ENCODE measurements at places on chromosomes 12 and 14.
A peak's percentile ranks its signal among the peaks of the same experiment; 100 is the strongest.

GRCh38 chr12:65655074-65655493 is 169.2 kb upstream of the HMGA2 start:
- no peak for DNase-seq

DNA sequence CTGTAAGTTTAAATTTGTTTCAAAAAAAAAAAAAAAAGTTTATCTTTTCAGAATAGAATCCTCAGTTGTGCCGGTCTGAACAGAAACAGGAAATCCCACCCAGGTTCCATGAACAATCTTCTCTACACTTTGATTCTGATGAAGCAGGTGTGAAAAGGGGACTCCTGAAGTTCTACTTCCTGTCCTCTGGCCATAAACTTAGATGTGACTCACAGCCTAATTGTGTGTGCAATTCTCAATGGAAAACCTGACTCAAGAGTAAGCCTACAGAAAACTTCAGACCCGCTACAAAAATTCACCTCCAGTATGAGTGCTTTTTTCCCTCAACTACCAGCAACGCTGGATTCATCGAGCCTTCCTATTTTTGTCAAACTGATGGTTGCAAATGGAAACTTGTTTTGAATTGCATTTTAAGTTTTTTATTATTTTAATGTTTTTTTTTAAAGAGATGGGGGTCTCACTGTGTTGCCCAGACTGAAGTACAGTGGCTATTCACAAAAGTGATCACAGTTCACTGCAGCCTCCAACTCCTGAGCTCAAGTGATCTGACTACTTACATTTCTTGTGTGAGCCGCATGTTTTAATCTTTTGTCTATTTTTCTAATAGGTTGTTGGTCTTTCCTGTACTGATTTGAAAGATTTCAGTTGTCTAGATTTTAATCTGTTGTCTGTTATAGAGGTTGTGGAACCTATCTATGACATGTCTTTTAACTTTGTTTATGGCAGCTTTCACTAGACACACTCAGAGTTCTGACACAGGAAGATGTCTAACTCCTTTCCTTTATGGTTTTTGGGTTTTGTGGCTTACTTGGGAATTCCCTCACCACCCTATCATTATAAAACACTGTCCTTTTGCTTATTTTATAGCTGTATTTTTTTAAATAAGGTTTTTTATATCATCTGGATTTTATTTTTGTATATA is 37.6 kb downstream of the ATG14 start:
- DNase-seq: peak; percentile 11

DNA sequence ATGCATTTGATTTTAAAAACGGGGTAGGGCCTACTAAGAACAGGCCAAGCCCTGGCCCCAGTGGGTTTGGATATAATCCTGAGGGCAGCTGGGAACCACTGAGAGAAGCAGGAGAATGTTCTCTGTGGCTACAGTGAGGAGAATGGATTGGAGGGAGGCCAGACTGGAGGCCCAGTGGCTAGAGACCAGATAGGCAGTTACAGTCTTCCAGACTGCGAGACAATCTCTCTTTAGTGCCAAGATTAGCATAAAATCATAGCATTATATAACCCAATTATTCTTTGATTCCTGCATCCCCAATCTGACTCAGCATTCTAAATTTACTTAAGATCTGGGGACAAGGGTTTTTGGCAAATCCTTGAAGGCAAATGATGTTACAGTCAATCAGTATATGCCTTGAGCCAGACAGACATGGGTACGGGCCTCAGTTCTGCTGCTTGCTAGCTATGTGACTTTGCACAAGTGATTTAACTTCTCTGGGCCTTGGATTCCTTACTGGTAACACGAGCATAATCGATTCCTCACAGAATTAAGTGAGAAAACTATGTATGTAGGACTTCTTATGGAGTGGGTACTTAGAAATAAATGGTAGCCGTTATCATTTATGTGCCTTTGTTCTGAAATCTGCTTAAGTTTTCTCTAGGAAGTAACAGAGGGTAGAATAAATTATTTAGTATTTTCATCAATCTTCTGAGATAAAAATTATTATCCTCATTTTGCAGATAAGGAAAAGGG is 18.3 kb downstream of the NINJ2 start:
- DNase-seq: no peak

DNA sequence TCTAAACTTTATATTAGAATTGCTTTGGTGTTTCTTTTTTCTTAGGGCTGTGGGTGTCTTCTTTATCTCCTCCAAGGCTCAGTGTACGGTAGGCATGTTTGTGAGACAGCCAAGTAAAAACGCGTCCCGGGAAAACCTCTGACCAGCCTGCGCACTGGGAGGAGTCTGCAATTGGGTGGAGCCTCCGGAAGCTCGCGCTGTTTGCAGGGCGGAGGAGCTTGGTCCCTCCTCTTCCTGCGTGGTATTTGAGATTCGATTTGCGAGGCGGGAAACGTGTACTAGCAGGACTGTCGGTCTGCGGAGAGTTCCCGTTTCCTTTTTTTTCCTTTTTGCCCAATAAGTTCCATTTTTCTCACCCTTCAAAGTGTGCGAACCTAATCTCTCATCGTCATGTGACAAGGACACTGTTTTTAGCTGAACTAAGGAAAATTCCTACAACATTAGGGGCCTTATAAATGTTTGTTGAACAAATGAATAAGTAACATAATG is 182.1 kb upstream of the OTX2 start:
- DNase-seq: no peak

DNA sequence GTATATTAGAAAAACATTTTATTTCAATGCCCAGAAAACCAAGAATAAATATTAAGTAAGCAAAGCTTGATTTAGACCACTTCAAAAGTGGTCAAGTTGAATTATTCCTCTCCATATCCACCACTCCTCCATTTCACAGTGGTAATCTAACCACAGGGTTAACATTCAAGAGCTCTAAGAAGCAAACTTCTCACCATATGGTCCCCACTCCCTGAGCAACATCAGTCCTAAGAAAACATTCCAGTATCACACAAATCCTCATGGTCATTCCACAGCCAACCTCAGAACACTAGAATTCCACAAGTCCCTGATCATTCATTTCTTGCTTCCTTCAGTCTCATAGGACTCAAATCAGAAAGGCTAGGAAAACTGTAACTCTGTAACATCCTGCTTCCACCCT is 47.9 kb downstream of the ST8SIA1 start:
- DNase-seq: no peak

DNA sequence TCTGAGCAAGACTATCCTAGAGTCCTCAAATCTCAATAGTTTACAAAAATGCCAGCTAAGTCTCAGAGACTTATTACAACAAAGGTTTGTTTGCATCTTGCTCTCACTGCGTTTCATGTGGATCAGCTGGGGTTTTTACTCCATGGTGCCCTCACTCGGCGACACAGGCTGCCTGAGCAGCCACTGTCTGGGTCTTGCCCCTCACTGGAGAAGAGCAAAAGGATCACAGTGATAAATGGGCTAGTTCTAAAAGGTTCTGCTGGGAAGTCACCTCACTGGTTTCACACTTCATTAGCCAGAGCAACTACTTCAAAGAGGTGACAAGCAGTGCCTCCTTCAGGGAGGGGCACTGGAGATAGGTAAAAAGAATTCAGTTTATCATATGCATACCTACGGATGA is 392.0 kb downstream of the RPL10L start:
- no peak for DNase-seq

GRCh38 chr12:131065801-131066200 is 112.1 kb downstream of the ADGRD1 start:
- DNase-seq: no peak

DNA sequence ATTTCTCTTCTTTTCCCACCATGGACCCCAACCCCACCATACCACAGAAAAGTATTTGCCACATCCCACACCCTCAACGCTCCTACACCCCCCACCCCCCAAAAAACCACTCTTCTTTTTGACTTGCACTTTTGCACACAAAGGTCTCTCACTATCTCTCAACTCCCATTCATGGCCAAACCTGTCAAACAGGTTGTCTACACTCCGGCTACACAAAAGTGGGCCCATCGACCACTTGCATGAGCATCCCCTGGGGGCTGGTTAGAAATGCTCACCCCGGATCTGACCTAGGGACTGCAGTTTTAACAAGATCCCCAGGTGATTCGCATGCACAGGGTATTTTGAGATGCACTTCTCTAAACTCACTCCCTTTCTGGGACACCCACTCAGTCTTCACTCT is 248.2 kb downstream of the DPF3 start:
- DNase-seq: no peak

DNA sequence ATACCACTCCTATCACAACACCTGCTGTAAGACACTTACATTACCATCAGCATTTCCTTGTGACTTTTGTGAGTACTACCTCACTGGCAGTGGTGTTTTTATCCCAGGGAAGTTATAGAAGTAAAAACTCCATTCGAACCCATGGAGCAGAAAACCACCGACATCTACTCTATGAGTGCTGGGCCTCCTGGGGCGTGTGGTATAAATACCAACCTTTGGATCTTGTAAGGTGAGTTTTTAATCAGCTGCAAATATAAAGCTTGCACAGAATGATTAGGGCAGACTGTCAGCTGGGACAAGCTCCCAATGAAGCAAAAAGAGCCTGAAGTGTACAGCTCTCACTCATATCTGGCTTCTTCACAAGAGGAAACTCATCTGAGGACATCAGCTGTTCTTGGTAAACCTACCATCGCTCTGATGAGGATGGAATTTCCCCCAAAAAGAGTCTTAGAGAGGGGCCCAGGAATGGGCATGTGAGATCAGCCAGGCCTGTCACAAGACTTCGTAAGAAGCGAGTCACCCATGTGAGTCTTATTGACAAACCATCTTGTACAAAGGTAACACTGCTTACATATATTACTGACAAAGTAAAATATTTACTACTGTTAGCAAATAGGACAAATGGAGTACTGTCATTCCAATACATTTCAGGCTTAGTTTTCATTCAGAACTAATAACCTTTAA is 170.0 kb downstream of the SLC5A8 start:
- no peak for DNase-seq

DNA sequence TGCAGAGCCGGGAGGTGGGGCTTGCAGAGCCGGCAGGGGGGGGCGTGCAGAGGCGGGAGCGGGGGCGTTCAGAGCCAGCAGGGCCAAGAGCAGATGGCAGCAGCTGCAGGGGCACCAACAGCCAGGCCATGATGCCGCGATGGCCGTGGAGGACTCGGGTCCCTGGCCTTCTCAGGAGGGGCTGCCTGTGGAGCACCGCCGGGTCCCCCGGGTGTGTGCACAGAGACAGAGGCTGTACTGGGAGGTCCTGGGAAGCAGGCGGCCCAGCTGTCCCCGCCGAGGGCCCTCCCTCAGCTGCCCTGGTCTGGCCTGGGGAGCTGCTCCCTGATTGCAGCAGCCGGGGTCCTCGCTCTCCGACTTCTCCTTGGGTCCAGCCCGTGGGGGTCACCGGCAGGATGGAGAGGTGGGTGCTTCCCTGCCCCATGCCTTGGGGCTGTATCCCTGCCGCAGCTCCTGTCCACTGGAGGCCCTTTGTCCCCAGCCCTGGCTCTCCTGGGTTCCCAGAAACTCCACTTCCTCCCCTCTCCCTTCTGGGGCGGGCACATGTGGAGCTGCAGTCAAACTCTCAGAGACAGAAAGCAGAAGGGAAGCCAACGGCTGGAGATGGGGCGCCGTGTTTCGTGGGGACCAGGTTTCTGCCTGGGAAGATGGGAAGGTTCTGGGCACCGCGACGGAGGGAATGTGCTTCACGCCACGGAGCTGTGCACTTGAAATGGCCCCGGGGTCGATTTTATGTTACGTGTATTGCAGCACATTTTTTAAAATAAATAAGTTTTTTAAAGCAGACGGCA is 75.8 kb upstream of the GALNT9 start:
- DNase-seq: no peak

- no peak for DNase-seq
Observed at GRCh38 chr14:103160321-103161053, 37.2 kb downstream of the TNFAIP2 start.

- no peak for DNase-seq
Observed at GRCh38 chr12:3553221-3553620, 62.2 kb downstream of the PRMT8 start.

- no peak for DNase-seq
Observed at GRCh38 chr14:104537613-104537988, 42.0 kb upstream of the C14orf180 start.

DNA sequence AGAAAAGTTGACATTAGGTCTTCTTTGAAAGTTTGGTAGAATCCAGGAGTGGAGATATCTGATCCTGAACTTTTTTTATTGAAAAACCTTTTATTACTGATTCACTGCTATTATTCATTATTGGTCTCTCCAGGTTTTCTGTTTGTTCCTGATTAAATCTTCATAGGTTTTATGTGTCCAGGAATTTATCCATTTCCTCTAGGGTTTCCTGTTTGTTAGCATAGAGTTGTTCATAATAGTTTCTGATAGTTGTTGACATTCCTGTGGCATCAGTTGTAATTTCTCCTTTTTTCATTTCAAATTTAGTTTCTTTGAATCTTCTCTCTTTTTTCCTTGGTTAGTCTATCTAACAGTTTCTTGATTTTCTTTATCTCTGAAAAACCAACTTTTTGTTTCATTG is 370.3 kb downstream of the SLC6A15 start:
- DNase-seq: no peak

DNA sequence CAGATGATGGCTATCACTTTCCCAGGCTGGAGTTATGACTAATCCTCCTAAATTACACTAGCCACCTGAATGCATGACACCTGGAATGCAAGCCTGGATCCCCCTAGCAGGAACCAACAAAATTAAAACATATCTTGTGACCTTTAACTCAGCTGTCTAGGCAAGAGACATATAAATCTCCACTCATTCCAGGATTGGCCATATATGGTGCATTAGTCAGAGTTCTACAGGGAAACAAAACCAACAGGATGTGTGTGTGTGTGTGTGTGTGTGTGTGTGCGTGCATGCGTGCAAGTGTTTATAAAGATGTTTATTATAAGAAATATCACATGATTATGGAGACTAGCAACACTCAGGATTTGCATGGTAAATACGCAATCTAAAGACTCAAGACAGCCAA is 212.8 kb downstream of the KIF21A start:
- no peak for DNase-seq

DNA sequence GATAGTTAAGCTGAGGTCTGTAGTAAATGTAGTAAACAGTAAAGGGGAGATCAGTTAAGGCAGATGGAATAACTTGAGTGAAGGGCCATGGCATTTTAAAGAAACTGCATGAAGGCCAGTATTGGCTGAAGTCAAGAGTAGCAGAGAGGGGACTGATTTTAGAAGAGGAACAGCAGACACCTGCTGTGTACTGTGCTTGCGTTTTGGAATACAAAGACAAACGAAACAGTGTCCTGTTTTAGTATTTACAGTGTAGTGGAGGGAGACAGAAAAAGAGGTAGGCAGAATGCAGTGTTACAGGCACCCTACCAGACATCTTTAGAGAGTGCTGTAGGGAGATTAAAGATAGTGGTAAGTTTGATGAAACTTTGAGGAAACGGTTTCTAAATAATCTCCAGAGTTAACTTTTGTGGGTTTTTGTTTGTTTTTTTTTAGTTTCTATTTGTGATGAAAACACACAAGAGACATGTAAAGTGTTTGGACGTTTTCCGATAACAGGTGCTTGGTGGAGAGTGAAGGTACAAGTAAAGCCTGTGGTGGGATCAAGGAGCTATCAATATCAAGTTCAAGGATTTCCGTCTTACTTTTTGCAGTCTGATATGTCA is 2.1 kb downstream of the HELB start:
- DNase-seq: peak; percentile 18
